ENCODE measurements at places on chromosomes 2 and 18.

GRCh38 chr2:152428800-152429582 lies 94.0 kb downstream of the FMNL2 start:
- DNase-seq: no peak

DNA sequence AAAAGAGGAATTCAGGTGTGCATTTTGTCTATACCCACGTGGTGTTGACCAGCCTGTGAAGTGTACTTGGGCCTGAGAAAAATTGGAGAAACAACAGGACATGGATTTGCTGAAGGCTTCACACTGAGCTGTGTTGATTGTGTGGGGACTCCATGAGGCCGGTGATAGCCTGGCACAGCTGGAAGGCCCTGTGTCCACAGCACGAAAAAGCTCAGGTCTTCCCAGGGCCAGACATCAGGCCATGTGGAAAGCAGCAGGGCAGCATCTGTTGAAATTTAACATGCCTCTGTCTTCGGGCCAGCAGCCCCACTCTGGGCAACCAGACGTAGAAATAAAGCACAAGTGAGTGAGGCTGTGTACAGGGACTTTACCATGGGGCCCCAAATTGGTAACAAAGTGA lies 84.1 kb downstream of the HS6ST1 start:
- no peak for DNase-seq

DNA sequence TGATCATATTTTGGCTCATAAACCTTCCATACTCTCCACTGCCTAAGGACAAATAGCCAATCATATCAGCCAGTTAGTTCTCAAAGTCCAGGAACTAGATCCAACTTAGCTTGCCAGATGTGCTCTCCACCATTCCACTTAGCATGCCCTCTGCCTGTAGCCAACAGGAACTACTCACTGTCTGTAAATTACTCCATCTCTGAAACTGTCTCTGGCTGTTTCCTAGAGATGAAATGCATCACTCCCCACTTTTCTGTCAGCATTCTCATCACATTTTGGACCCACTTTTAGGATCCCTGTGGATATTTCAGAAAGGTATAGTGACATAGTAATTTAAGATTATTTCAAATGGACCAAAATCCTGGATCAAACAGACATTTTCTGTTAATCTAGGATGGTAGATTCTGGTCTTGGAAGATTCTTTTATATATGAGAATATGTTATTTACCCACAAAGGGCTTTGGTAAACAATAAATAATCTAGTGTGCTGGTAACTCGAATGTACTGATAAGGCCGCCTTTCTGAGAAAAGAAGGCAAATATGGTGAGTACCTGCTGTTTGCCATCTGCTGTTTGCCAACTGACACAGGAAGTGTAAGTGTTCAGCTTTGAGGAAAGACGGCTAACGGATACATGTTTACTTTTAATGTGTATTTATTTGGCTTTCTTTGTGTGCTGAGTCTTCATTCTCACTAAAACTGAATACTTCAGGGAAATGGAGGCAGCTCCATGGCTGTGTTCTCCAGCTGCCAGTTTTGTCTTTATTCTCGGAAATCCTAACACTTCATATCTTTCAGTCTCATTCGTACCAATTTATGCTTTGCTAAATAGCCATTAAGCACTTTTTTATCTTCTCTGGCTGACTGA lies 79.5 kb downstream of the EVA1A start:
- no peak for DNase-seq

DNA sequence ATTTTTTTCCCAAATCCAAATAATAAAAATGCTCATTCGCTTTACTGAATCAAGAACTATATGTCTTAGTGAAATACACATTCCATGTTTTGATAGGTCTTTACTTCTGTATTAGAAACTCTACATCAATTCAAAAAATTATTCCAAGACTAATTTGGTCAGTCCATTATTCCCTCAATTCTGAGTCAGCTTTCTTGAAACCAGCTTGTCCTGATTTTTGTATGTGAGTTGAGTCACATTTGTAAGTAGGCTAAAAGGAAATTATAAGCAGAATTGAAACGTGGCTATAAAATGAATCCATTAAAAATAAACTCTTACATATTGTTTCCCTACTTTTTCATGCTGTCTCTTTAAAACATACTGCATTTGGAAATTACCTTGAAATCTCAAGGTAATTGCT lies 113.0 kb downstream of the DNER start:
- DNase-seq: no peak

DNA sequence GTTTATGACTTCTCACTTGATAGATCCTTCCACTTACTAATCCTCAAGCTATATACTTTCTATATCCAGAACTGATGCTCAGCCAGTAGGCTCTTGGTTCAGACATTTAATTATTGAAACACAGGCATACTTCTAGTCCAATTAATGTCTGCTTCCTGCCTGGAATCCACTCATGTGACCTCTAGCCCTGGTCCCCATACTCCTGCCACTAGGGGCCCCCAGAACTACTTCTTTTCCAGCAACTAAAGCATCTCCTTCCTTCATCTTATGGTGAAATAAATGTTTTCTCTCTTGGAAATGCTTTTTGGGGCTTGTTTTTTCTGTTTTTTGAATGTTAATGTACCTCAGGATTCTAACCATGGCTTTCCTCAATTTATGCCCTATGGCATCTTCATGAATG lies 527.6 kb downstream of the SATB2 start:
- no peak for DNase-seq

- no peak for DNase-seq
Measured at GRCh38 chr2:240620859-240621258, 4.4 kb upstream of the GPR35 start.

- no peak for DNase-seq
Measured at GRCh38 chr18:4024702-4025101, 430.4 kb downstream of the DLGAP1 start.

- no peak for DNase-seq
Measured at GRCh38 chr2:40226637-40227036, 225.3 kb downstream of the SLC8A1 start.

DNA sequence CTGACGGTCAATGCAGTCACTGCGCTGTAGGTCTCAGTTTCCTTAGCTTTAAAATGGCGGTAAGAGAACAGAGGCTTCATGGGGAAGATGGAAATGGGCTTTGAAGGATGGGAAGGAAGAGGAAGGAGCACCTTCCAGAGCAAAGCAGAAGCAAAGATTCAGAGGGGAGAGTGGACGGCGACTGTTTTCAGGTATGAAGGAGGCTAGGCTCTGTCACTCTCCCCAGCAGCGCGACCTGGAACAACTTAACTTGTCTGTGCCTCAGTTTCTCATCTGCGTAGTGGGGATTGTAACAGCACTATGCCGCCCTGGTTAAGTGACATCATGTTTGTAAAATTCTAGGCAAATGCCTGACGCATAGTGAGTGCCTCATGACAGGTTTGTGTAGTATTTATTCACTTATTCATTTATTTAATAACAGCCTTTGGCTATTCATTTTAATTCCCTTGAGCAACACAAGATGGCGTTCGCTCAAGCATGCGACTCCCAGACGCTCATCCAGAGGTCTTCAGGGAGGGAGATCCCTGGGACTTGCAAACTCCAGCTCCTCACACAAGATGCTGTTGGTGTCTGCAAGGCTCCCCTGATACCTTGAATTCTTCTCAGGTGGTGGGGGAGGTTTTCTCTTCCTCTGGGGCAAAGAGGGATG lies 336.3 kb downstream of the DYSF start:
- DNase-seq: no peak

GRCh38 chr2:23489471-23490322 lies 104.7 kb downstream of the KLHL29 start:
- DNase-seq: no peak

- no peak for DNase-seq
Measured at GRCh38 chr18:78788161-78788560, 191.5 kb upstream of the SALL3 start.

- DNase-seq: no peak
Measured at GRCh38 chr18:37175727-37176620, 347.0 kb downstream of the KIAA1328 start.

GRCh38 chr2:77008853-77009252 lies 513.3 kb downstream of the LRRTM4 start:
- DNase-seq: no peak

GRCh38 chr2:134845719-134846118 lies 7.3 kb downstream of the ACMSD start:
- DNase-seq: no peak

DNA sequence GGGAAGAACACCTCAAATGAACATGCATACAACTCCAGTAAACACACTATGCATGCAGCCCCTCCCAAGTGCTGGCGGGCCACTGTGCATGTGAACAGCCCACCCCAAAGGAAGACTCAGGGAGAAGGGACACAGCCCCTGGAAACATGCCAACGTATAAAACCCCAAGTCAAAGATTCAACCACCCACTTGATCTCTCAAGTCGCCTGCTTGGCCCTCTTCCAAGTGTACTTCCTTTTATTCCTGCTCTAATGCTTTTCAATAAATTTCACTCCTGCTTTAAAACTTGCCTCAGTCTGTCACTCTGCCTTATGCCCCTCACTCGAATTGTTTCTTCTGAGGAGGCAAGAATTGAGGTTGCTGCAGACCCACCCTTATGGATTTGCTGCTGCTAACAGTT lies 139.1 kb downstream of the C1D start:
- DNase-seq: no peak

DNA sequence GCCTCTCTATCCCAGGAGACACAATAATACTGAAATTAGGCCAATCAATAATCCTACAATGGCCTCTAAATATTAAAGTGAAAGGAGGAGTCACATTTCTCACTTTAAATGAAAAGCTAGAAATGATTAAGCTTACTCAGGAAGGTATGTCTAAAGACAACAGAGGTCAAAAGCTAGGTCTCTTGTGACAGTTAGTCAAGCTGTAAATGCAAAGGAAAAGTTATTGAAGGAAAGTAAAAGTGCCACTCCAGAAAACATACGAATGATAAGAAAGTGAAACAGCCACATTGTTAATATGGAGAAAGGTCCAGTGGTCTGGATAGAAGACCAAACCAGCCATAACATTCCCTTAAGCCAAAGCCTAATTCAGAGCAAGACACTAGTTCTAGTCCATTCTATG lies 9.5 kb downstream of the SESTD1 start:
- no peak for DNase-seq

DNA sequence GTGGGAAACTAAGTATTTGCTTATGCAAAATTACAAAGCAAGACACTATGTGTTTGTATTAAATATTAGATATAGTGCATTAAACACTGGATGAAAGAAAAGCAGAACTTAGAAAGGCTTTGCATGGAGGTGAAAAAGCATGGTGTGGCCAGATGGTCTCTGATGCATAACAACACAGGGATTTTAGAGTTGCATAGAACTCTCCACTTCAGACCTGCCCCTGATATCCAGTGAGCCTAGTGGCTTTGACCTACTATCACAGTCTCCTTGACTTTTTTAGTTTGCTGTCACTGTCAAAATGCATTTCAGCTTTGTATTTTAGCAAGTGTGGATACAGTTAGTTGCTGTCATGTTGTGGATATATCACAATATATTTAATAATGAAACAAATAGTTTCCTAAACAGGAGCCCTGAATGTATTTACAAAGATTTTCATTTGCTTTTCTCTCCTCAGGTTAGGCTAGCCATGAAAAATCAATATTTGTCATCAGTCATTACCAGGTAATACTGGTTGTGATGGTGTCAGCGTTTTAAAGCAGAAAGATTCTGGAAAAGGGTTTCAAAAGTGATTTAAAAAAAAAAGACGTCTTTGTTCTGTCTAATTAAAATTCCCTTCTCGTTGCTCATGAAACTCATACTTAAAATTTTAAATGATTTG lies 5.2 kb downstream of the CSRNP3 start:
- DNase-seq: no peak

DNA sequence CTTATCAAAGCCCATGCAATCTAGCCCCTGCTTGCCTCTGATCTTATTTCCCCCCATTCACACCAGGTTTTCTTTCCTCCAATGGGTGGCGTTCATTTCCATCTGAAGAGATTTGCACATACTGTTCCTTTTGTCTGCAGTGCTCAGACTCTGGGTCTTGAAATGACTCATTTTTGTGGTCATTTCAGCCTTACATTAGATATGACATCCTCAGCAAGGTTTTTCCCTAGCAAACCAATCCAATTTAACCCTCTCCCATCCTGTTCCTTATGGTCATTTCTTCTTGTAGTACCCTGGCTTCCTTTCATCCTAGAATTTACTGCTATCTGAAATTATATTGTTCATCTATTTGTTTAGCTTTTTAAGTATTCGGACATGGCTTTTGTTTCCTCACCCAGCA lies 42.5 kb upstream of the SCN1A start:
- no peak for DNase-seq

DNA sequence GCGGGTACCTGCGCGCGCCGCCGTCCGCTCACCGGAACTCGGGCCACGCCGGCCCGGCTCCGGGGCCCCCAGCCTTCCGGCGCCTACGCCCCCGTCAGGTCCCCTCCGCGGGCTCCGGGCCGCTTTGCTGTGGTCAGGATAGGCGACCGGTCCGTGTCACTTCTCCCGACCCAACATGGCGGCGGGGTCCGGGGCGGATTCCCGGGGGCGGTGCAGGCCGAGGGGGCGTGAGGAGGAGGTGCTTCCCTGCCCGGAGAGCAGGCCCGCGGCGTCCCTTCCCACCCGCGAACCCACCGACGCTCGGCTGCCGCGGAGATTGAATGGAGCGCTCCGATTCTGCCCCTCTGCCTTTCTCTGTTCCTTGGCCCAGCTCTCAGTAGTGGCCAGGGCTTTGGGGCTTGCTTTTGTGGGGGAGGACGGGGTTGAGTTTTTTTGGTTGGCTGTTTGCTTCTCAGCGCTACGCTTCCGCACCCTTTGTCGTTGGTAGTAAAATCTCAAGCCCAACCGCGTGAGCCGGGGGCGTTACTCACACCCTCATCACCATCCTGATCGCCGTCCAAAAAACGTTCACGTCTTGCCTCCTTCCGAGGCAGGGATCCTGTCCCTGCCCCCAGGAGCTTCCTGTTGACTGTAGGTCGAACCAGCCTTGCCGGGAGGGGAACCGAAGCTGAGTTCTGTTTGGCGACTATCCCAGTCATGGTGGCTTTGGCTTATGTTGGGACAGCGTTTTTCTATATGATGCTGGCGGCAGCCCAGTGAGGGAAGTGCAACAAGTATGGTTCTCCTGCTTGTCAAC lies 532 bp upstream of the YES1 start:
- DNase-seq: no peak

DNA sequence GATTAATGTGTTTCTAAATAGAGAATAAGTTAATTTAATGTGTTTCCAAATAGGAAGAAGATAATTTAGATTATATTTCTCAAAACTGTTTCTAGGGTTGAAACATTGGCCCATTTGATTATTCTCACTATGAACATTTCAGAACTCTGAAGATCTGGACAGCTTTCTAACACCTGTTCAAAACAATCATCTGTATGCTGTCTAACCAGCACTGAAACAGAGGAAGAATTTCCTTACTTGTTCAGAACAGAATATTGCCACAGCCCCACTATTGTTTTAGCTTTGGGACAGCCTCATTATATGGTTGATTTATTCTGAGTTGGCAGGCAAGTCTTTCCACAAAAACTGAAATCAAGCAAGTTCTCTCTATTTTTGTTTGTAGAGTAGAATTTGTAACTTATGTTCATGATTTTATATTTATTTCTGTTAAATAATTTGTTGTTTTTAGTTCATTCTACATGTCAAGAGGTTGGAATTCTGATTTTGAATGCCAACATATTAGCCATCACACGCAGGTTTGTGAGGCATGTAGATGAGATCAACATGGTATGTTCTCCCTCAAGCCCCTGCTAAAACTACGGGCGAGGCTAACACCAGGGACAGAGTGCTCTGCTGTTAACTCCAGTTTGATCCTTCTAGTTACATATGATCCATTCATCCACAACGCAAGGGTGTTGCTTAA lies 11.2 kb downstream of the IL18RAP start:
- no peak for DNase-seq

All from NCI-H187 treated with DMSO at 0.1 percent for 48 hours (cell line).